ENCODE measurements at places on chromosomes 12 and 14.
A peak's percentile ranks its signal among the peaks of the same experiment; 100 is the strongest.

- ATAC-seq = no peak
Observed at GRCh38 chr12:47710278-47710677, 4.4 kb upstream of the RPAP3 start.

- no peak for ATAC-seq
Observed at GRCh38 chr14:75648066-75648838, 12.4 kb downstream of the ERG28 start.

DNA sequence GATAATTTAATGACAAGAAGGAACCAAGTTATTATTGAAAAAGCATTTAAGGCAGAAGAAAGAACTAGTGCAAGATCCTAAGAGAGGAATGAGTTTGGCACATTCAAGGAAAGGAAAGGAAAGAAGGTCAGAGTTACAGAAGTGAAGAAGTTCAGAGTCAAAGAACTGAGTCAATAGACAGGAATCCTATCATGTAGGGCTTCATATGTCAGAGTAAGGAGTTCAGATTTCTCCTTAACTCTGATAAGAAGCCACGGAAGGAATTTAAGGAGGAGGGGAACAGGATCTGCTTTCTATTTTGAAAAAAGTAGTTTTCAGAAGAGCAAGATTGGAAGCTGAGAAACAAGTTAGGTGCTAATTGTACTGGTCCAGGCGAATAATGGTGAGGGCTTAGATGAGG lies 223.1 kb upstream of the FOXN3 start:
- ATAC-seq = no peak

- no peak for ATAC-seq
Observed at GRCh38 chr12:101777978-101778377, 38.7 kb upstream of the SYCP3 start.

- no peak for ATAC-seq
Observed at GRCh38 chr12:9784816-9785215, 24.1 kb upstream of the CD69 start.

DNA sequence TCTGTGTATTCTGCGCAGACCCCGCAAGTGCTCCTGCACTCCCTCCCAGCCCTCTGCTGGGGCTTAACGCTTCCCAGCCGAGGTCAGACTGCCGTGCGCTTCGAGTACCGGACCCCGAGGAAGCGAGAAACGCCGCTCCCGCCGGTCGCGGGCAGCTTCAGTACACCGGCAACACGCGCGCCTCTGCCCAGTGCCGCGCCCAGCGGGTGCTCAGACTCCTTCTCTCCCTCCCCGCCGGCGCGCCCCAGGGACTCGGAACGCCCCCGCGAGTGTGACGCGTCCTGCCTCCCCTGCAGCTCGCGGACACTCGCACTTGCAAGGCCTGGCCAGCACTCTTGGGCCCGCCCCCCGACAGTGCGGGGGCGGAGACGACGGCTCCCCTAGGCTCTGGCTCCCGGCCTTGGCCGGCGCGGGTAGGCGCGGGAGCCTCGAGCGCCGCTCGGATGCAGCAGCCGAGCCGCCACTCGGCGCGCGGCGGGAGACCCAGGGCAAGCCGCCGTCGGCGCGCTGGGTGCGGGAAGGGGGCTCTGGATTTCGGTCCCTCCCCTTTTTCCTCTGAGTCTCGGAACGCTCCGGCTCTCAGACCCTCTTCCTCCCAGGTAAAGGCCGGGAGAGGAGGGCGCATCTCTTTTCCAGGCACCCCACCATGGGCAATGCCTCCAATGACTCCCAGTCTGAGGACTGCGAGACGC lies at the start of gene PTGER2:
TSS of gene PTGER2 (plus strand) at position 410 of the 692 bp plus-strand sequence. CDS start at position 647, 237 bp downstream.
- ATAC-seq = peak; percentile 96
